HCEC 1CT (cell line): ENCODE measurements at places on chromosomes 4 and X.

GRCh38 chrX:51852096-51852495 lies 41.3 kb upstream of the MAGED1 start:
- DNase-seq, result no peak

DNA sequence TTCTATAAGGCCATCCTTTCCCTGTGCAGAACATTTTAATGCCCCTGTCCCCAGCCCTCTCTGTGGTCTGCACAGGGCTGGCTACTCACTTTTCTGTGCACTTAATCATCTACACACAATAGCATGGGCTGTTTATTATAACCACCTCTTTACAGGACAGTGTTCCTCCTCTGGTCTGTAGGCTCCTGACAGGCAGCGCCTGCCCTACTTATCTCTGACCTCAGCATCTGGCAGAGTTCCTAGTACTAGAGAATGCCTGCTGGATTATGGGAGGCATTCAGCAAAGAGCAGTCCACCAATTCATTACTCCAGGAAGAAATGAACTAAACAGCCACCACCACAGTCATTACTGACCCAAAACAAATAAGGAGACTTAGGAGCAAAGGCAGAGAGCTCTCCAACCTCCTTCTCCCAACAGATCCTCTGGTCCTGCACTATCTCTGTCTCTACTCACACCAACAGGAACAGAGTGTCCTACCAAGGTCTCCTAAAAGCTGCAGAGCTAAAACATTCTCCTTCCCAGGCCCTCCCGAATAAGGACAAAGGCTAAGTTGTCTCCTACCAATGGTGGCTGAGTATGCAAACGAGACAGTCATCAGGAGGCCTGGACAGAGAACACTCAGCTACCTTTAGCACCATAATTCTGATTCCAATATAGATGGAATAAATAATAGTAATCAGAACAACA lies 279.2 kb downstream of the QDPR start:
- DNase-seq, result peak; percentile 17

DNA sequence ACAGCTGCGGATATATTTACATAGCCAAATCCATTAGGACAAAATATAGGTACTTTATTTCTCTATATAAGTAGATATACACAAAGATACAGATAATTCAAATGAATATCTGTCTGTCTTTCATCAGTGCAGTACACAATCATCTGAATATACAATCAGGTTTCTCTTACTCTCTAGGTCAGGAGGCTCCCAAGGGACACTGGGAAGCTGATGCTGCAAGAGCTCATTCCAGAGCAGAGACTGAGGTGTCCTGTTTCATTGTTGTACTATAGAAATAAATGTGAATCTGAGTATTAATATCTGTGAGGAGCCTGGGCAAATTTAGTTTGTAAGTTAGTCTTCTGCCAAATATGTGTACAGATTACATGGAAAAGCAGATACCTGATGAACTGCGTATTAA lies 4.2 kb downstream of the TLL1 start:
- no peak for DNase-seq

DNA sequence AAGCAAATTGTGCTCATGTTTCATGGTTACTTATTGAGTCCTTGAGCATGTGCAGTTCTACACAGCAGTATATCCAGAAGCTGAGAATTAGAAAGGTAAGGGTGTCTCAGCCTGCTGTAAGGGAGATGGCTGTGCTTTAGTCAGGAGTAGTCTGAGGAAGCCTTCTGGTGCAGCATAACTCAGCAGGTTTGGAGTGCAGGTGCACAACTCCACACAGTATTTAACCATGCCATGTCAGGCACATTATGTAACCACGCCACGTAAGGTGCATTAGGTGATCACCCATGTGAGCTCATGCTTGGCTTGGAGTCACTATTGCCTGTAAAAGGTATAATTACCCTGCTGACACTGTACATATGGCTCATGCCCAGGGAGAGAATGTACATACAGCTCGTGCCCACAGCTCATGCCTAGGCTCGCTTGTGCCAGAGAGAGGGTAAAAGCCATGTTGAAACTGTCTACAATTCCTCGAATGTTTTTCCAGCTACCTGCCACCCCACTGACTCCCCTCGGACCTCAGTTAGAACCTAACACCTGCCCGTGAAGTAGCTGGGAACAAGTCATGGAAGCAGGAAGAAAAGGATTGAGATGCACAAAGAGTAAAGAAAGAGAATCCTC lies 37.8 kb downstream of the UCHL1 start:
- no peak for DNase-seq

GRCh38 chr4:7838136-7838782 lies 101.4 kb downstream of the AFAP1 start:
- no peak for DNase-seq

DNA sequence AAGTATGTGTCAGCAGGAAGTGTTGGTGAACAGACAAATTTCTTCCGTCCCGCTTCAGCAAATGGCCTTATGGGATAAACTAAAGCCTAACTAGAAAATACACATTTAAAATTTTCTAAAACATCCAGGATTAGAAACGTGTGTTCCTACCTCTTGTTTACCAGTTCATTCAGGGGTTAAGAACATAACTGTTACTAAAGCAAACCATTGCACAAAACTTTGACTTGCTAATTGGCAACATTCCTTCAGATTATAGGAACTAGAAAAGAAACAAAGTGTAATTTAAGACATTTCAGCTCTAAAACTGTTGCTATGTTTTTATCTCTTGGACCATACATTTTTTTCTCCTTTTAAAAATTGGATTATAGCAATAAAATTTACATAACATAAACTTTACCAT lies 39.5 kb upstream of the CXCL13 start:
- DNase-seq, result no peak

- no peak for DNase-seq
These were observed 203.7 kb upstream of the ARX start for GRCh38 chrX:25219480-25219879.

- DNase-seq, result peak; percentile 6
These were observed 608 bp downstream of the TAF1 start for GRCh38 chrX:71366674-71367256.

DNA sequence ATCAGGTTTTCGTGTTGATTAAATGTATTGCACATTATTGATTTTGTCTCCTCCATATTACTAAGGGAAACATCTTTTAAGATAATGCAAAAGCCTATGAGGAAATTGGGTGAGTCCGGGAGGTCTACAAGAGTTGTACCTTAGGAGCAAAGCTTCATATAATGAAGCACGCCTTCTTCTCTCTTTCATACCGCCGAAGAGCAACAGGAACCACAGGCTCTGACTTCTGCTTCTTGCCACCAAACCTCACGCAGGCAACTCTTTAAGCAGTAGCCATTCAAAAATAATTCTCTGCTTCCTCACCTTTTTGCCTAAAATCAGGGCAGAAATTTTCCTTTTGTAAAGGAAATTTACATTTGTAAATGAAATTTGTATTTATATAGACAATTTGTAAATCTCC lies 139.6 kb downstream of the SPRY1 start:
- DNase-seq, result no peak

DNA sequence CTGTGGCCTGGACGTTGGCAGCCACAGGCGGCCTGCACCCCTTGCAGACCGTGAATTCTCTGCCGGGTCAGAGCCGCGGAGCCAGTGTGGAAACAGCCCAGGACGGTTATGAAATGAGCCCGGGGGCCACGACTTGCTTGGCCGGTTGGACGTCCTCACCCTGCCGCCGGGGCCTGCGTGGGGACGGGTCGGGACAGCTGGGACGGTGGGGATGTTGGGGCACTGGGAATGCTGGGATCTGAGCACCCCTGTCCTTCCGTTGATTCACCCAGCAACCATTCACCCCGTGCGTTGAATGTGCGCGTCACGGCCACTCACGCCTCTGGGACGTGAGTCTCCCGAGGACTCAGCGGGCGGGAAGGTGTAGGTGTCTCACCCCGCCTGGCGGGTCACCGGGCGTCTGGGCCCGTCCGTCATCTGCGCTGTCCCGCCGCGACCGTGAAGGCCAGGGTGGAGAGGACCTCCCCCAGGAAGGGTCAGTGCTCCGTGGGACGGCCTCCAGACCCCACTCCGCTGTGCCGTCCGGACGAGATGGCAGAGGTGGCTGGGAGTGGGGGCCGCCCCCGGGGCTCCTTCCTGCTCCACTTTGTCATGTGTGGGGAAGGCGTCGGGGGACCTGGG lies 4.5 kb upstream of the PLCXD1 start:
- peak; percentile 50 for DNase-seq

DNA sequence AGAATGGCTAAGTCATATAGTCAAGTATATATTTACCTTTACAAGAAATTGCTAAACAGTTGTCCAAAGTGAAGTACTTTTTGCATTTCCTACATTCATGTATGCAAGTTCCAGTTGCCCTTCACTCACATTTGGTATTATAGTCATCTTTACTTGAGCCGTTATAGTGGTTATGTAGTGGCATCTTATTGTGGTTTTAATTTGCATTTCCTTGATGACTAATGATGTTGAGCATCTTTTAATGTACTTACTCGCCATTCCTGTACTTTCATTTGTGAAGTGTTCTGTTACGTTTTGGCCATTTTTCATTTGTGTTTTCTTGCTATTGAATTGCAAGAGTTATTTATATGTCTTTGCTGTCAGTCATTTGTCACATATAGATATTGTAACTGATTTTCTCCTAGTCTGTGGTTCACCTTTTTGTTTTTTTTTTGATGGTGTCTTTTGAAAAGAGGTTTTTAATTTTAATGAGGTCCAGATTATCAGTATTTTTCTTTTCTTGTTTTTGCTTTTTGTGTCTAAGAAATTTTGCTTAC lies 27.6 kb downstream of the ARFIP1 start:
- peak; percentile 71 for DNase-seq

DNA sequence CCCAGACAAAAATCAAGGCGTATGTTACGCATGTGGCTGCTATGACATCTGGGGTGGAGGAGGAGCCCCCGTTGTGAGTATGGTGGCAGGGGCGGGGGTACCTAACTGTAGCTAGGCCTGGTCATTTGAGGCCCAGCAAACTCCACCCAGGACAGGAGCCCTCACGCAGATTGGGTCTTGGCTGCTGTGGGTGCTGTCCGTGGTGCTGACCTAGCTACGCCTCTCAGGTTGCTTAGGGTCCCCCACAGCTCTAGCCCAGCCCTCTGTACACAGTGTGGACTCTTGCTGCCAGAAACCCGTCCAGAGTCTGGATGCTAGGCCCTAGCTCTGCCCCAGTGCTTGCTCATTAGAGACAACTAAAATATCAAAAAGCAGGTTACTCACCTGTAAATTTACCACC lies 146.7 kb upstream of the PSAPL1 start:
- DNase-seq, result no peak

DNA sequence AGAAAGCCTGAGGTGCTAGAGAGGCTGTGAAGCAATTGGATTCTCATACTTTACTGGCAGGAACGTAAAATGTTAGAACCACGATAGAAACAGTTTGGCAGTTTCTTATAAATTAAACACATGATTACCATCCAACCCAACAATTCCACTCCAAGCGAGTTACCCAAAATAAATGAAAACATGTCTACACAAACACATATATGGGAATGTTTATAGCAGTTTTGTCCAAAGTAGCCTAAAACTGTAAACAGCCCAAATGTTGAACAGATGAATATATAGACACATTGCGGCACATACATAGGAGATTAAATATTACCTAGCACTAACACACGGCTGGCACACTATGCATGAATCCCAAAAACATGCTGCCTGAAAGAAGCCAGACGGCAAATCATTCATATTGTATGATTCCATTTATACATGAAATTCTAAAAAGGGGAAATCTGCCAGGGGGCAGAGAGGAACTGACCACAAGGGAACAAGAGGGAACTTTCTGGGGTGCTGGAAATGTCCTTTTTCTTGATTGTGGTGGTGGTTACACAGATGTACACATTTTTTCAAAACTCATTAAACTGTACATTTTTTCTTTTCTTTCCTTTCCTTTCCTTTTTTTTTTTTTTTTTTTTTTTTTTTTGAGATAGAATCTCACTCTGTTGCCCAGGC lies 50.4 kb upstream of the SLC25A4 start:
- no peak for DNase-seq

DNA sequence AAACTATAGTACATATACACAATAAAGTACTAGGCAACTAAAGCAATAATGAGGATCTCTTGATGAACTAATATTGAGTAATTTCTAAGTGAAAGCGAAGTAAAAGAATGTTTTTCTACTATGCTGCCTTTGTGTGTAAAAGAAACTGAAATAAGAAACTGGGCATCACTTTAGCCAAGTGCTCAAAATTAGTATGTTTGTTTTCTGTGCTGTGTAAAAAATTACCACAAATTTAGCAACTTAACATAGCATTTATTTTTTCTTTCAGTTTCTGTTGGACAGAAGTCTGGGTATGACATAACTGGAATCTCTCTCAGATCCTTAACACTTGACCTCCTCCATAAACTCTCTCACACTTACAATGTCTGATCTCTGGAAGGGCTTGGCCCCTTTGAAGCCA lies 687.1 kb upstream of the MAGEB2 start:
- no peak for DNase-seq

- no peak for DNase-seq
These were observed 87.2 kb downstream of the MAOA start for GRCh38 chrX:43743100-43743822.

- peak; percentile 44 for DNase-seq
These were observed 59.9 kb downstream of the GK start for GRCh38 chrX:30713061-30713525.

GRCh38 chrX:867502-867901 lies 236.9 kb downstream of the SHOX start:
- no peak for DNase-seq

DNA sequence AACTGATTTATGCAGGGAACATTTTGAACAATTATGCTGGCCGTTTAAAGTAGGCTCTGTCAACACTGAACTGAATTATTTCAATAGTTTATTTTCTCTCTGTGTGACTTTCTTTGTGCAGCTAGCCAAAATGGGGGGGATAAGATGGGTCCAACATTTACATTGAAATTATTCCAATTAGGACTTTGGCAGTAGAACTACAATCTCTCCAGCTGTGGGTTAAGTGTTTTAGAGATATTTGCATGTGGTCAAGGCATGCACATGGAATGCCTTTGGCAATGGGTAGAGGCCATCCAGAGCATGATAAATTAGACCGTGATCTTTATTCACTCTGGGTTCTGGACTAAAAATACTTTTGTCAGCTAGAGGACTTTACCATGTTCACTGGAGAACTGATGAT lies 107.9 kb upstream of the ELOVL6 start:
- DNase-seq, result no peak

GRCh38 chrX:137823257-137823656 lies 257.3 kb downstream of the ZIC3 start:
- no peak for DNase-seq

GRCh38 chrX:123918106-123918721 lies 43.3 kb upstream of the STAG2 start:
- no peak for DNase-seq

DNA sequence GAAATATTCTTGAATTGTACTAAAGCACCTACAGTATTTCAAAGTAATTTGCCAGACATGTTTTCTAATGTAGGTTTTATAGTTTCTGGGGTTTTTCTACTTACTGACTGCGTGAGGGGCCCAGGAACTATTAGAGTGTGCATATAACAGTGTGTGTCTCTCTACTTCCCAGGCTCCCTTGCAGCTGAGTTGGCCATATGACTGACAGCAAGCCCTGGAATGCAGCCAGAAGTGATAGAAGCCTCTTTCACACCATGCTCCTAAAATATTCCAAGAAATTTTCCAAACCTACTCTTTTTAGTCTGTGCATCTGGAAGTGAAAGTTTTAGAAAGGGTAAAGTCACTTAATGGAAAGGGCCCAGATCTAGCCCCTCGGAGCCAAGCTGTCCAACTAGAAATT lies 96.7 kb upstream of the SLC7A11 start:
- no peak for DNase-seq
